RPMI7951 (cell line): ENCODE measurements at places on chromosomes 16 and 17. TPM values are rescaled to one million over a fixed set of nuclear protein-coding genes. Genes with fewer than 3 reads are reported as not detected.

The RND2 gene
- total RNA-seq: not detected in 2 replicates

The TELO2 gene
- 9.0 and 12.8 TPM in 2 replicates for total RNA-seq

The CDH15 gene
- total RNA-seq: 0.36 and 0.59 TPM in 2 replicates

The SLC7A6OS gene
- 15.1 and 17.9 TPM in 2 replicates for total RNA-seq

The LRRC37A gene
- 0.20 and 0.36 TPM in 2 replicates for total RNA-seq

The TRAF7 gene
- total RNA-seq: 47.7 and 57.2 TPM in 2 replicates

The FAM234A gene
- 38.1 and 76.0 TPM in 2 replicates for total RNA-seq

The CDRT15 gene
- 0.84 TPM in 1 of 2 replicates, not detected in the other for total RNA-seq

GRCh38 chr17:22517716-22518115, 825.4 kb downstream of the KCNJ18 start:
- DNase-seq: no peak

- DNase-seq: no peak
These were observed 113.2 kb downstream of the WWOX start for GRCh38 chr16:78212674-78213073.

- DNase-seq: peak; percentile 65
These were observed 17.6 kb downstream of the HIGD1B start for GRCh38 chr17:44865231-44865660.

- peak; percentile 57 for DNase-seq
These were observed 68.6 kb downstream of the HAPSTR1 start for GRCh38 chr16:9159839-9160550.

DNA sequence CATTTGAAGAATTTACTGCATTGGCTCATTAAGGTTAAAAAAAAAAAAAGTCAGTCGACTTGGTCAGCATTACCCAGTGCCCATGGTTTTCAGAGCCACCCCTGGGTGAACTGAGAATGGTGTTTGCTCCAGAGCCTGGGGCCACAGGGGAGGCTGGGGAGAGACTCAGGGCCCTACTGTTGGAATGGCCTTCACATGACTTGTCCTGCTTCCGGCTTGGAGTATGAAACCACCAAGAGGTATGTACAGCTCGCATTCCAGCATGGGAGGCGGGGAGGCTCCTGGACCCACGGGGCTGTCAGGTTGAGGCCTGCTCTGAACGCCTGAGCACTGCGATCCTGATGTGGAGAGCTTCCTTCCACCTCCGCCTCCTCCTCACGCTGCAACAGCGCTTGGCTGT, 36.8 kb downstream of the MSI2 start:
- DNase-seq: peak; percentile 59

DNA sequence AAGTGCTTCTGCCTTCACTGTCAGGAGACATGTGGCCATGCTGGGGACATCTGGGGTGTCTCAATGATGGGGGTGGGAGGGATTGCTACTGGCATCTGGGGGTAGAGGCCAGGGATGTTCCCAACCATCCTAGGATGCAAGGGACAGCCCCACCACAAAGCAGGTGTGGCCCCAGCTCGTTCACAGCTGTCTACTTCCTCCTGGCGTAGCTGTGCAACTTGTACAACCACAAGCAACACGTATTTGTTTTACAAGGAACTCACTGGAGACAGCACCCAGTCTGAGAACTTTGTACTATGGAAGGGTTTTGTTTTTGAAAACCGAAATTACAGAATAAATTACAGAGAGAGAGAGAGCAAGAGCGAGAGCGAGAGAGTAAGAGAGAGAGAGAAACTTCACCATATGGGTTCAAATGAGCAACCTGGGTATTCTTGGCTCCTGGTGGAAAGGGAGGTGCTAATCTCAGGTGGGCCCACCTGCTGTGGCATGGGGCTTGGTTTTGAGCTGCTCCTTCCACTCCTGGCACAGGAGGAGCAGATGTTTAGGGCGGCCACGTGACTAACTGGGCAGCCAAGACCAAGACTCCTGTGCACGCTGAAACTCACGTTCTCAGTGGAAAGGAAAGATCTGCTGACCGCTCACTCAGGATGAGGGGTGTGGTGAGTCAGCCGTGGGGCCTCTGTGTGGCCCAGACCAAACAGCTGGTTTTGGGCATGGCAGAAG, 17.5 kb upstream of the TNFRSF13B start:
- DNase-seq: peak; percentile 24

GRCh38 chr16:73956587-73957494, 339.8 kb upstream of the PSMD7 start:
- peak; percentile 53 for DNase-seq

DNA sequence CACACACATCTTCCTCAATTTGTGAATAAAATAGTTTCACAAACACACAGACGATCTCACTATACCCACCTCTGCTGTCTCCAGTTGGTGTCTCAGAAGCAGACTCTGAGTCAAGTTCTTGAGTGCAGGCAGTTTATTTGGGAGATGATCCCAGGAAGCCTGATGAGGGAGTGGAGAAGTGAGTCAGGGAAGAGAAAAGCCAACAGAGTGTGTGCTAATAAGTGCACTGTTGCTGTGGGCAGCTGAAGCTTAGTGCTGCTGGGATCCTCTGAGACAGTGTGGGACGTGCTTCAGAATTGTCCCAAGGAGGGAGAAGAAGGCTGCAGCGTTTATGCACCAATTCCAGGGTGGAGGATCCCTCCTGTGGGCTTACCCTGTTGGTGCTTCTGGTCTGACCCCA, 423.2 kb upstream of the C16orf82 start:
- DNase-seq: no peak

GRCh38 chr17:9226794-9227135, 205.5 kb downstream of the NTN1 start:
- DNase-seq: no peak
